ENCODE measurements at places on chromosomes 16 and 17.

GRCh38 chr16:84239141-84239769 is 557 bp downstream of the KCNG4 start:
- no peak for DNase-seq

GRCh38 chr17:31527606-31528005 is 136.1 kb downstream of the RAB11FIP4 start:
- no peak for DNase-seq

DNA sequence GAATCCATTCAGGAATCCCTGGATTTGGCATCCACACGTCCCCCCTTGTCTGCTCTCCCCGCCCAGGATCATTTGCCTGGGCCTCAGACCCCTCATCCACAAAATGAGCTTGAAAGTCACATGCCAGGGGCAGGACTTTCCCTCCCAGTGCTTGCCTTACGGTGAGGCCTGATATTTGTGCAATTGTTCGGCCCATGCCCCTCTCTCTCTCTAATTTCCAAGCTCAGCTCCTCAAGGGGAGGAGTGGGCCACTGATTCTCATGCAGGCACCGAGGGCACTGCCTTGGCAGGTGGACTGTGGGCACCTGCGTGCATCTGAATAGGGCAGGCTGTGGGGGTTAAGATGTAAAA is 267.2 kb upstream of the FOXF1 start:
- DNase-seq: no peak

GRCh38 chr17:11318207-11318606 is 77.2 kb downstream of the SHISA6 start:
- no peak for DNase-seq

- DNase-seq: no peak
These were observed 2.1 kb downstream of the TXNDC11 start for GRCh38 chr16:11740567-11740966.

- peak; percentile 32 for DNase-seq
These were observed 17.4 kb upstream of the C17orf107 start for GRCh38 chr17:4881761-4882555.

DNA sequence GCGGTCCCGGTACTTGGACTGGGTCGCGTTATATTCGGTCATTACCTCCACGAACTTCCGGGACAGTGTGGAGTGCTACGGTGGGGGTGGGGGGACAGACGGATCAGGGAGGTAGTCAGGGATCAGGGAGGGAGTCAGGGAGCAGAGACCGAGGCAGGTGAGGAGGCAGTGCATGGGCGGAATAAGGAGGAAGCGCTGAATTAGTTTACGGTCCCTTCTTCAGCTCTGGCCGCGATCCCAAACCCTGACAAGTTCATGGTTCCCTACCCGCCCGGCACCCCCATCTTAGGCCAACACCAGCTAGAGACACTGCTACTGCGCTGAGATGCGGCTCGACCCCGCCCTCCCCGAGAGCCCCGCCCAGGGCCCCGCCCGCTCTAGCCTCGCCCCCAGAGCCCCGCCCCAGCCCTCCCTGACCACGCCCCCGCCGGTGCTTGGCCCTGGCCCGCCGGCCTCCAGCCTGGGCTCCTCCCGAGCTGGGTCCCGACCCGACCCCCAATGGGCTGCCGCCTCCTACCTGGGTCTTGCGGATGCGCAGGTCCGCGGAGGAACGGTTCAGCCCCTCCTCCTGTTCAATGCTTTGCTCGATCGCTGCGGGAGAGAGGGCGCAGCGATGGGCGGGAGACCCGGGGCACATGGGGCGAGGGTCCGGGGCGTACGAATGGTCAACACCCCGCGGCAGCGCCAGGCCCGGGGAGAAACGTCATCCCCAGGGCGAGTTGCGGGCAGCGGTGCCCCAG is 12.1 kb downstream of the HSD3B7 start:
- DNase-seq: peak; percentile 77

DNA sequence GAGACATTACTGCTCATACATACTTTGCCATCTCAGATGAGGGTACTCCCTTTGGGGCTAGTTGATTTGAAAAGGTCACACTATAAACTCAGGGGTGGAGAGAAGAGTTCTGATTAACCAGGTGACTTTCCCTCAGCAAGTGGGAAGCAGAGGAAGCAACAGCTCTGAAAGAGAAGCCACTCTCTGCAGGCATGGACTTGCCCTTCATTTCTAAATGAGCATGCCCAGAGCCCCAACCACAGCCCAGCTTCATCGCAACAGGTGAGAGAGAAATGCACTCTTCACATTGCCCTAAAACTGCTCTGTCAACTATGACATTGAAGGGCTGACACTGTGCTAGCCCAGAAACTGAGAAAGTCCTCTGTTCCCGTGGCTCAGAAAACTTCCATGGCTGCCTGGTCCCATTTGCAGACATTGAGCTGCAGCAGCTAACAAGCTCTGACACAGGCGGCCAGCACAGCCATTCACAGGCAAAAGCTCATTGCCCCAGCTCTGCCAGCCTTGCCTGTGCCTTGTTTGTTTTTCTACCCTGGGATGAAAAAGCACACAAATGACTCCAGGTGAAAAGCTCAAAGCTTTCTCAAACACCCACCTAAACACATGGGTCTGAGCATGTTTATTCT is 419.8 kb upstream of the DYNLRB2 start:
- DNase-seq: no peak

GRCh38 chr16:79366635-79367034 is 233.9 kb downstream of the MAF start:
- DNase-seq: no peak

GRCh38 chr17:71417142-71417541 is 703.7 kb upstream of the SOX9 start:
- no peak for DNase-seq

- DNase-seq: no peak
These were observed 13.3 kb downstream of the TSPOAP1 start for GRCh38 chr17:58315281-58315711.

DNA sequence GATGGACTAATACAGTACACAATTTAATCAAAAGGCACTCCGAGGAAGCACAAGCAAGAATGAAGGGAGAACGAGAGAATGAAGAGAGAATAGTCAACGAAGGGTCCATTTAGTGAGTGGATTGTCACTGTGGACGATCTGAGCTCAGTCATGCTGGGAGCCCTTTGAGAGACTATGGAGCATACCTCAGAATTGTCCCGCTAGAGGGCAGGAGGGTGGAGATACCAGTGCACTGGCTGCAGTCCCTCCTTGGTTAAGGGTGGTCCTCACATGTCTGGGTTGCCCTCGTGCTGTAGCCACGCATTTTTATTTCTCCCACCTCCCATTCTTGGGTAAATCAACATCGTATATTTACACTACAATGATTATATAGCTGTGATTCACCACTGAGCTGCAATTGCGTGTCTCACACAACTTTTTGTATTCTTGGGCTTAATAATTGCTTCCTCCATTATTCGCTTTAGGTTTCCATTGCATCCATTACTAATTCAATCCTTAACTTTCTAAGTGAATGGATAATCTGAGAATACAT is 33.2 kb upstream of the FAM20A start:
- DNase-seq: no peak

DNA sequence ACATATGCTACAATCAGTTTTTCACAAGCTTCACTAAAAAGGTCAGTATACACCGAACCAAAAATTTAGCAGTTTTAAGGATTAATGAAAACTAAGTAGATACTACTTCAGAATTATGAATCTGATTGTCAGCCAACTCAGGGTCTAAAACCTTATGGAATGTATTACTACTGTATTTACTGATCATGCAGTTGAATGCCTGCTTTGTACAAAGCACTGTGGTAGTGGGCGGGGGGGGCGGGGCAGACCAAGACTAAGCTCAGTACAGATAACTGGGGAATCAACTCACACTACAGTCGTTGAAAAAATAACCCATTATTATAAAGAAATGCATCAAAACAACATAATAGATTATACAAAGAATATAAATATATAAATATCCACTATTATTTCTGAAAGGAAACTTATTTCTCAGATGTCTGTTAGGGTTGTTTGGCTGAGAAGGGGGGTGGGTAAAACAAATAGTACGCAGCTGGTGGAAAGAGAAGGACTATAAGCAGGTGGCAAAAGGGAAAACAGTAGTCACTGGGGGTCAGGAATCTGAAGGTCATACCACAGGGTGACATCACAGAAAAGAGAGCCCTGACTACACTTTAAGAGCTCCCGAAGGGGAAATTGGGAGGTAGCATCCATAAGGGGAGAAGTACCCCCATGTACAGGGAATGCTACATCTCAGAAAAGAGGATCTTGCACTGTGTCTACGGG is 109.4 kb upstream of the AXIN2 start:
- DNase-seq: no peak

DNA sequence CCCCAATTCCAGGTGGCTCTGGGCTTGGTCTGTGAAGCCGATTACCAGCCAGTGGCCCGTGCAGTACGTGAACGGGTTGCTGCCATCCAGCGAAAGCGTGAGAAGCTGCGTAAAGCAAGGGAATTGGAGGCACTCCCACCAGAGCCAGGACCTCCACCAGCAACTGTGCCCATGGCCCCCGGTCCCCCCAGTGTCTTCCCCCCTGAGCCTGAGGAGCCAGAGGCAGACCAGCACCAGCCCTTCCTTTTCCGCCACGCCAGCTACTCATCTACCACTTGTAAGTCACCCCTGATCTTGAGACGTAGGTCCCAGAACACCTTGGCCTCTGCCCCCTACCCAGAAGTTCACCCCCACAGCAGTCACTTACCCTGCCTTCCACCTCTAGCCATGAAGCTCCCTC is 6.9 kb downstream of the WNK4 start:
- no peak for DNase-seq

DNA sequence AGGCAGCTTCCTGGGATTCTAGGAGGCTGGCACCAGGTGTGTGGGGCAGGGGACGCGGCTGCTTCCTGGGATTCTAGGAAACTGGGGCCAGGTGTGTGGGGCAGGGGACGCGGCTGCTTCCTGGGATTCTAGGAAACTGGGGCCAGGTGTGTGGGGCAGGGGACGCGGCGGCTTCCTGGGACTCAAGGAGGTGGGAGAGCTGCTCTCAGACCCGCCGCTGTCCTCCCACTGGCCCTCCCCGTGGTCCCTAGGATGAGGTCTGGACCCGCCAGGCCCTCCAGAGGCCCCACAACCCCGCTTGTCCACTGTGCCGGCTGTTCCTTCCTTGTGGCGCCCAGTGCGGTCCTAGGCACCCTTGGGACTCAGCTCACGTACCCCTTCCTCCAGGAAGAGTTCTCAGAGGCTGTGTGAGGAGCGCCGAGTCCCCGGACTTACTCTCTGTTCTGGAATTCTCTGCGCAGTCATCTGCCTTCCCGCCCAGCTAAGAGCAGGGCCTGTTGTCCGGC is 565 bp downstream of the DPEP1 start:
- no peak for DNase-seq

DNA sequence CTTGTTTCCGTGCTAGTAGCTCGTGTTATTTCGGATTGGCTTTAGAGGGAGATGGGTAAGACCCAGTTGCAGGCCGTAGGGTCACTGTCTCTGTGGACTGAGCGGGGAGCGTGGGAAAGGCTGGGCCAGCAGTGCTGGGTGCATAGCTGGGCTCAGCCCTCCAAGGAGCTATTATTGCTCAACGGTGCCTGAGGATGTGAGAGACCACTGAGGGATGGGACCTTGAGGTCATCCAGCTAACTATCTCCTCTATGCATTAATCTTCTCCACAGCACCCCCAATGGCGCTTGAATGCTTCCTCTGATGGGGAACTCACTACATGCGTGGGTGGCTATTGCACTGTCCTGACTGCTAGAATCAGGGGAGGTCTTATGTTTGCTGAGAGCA is 126.1 kb upstream of the FOXF1 start:
- DNase-seq: no peak

- DNase-seq: peak; percentile 91
These were observed at the start of gene CFDP1 for GRCh38 chr16:75432828-75433731. TSS of gene CFDP1 (minus strand) at chr16:75433503. CDS start at chr16:75433352, 151 bp downstream.

GRCh38 chr16:6493555-6493954 is 839.1 kb upstream of the RBFOX1 start:
- DNase-seq: no peak

DNA sequence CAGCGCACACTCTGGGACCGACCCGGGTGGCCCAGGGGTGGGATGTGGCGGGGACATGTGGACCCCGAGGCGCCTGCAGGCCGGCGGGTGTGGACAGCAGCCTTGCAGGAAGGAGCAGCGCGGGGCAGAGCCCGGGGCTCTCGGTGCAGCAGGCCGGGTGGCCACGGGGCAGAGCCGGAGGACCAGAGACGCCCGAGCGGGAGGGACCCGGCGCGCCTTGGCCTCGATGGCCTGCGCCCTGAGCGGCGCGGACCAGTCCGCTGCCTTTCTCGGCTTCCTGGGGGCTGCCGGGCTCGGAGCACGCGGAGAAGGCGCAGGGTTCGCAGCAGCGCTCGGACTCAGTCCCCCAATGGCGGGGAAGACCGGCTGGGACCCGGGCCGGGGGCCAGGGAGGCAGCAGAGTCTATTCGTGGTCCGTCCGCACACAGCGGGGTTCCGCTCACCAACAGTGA is 43.4 kb downstream of the OSBPL7 start:
- no peak for DNase-seq

DNA sequence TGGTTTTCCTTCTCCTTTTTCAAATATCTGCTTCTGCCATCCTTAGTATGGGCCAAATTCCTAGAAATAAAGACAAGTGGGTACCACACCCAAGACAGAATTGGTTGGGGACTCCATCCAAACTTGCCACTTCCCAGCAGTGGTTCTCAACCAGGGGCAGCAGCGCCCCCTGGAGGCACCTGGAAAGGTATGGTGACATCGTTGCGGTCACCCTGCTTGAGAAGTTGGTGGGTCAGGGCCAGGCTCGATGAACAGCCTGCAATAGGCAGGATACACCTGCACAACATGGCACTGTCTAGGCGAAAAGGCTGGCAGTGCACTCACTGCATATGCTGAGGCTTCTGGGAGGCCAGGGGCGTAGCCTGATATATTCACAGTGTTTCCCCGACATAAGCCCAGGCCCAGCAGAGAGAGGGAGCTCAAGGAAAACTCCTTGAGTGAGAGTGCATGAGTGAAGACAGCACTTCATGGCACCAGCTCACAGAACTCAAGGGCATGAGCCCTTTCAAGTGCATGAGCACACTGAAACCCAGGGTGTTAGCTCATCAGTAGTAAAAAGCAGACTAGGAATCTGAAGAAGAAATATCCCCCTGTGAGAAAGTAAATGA is 57.7 kb downstream of the CMC2 start:
- DNase-seq: peak; percentile 11

- no peak for DNase-seq
These were observed 88.4 kb upstream of the CIBAR2 start for GRCh38 chr16:85200471-85201278.

GRCh38 chr16:2970563-2970962 is 1.4 kb downstream of the PAQR4 start:
- DNase-seq: no peak

GRCh38 chr16:8863594-8864424 is 5.0 kb downstream of the CARHSP1 start:
- DNase-seq: no peak

GRCh38 chr17:37742116-37742761 is 2.6 kb downstream of the HNF1B start:
- DNase-seq: no peak

DNA sequence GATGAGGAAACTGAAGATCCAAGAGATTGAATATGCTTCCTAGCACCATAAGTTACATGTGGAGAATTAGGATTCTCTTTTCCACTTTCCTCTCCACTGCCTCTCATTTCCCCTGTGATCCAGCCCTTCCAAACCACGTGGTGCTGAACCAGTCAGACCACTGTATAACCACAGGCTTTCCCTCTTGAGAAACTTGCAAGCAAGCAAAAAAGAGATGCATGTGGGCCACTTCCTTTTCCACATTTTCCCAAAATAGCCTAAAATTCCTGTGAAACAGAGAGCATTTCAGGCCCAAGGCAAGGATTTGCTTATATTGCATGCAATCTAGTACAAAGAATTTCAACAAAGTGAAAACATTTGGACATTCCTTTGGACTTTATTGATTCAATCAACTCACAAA is 59.3 kb upstream of the KSR1 start:
- no peak for DNase-seq

Data from activated T-cell treated with anti-CD3 and anti-CD28 coated beads for 24 hours (primary cell).